Stimulated activated CD8-positive, alpha-beta memory T cell treated with anti-CD3 and anti-CD28 coated beads, Interleukin-4, amount 100 ng/mL, for 24 hours (primary cell): ENCODE measurements at places on chromosomes 11 and 22.

DNA sequence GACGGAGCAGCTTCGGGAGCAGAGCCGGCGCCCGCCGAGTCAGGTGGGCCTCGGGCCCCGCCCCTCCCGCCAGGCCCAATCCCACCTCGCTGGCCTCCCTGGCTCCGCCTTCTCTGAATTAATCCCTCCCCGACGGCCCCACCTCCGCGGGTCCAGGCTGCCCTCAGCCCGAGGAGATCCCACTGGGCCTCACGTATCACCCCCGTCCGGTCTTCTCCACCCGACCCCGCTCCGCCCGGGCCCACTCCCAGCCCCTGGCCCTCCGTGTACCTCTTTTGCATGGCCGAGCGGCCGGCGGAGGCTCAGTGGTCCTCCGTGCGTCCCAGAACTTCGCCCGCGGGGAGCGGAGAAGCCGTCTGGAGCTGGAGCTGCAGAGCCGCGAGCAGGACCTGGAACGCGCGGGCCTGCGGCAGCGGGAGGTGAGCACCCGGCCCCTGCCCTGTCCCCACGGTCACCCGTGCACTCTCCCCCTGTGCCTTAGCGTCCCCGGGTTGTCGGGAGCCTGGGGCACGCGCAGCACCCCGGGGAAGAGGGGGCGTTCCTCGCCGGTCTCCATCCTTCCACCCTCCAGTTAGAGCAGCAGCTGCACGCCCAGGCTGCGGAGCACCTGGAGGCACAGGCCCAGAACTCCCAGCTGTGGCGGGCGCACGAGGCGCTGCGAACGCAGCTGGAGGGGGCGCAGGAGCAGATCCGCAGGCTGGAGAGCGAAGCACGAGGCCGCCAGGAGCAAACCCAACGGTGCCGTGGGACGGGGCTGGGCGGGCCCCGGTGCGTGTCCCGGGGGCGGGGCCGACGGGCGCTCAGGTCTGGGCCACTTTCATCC lies 2.2 kb upstream of the CD151 start:
- DNase-seq, result peak; percentile 64

DNA sequence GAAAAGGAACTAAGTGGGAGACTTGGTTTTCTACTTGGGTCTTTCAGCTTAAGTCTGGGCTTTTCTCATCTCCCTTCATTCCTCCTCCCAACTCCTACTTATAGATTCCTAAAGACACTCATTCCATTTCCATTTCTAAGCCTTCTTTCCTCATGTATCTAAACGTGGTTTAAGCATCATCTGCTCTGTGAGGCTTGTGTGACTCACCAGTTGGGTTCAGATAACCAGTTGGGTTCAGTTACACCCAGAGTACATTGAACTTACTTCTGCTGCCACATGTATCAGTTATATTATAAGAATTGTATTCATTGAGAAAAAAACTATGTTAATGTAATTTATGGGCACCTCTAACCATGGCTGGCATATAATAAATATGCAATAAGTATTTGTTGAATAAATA lies 831.2 kb upstream of the CCDC90B start:
- no peak for DNase-seq

GRCh38 chr11:79439886-79440570 lies 802 bp downstream of the TENM4 start:
- DNase-seq, result no peak

DNA sequence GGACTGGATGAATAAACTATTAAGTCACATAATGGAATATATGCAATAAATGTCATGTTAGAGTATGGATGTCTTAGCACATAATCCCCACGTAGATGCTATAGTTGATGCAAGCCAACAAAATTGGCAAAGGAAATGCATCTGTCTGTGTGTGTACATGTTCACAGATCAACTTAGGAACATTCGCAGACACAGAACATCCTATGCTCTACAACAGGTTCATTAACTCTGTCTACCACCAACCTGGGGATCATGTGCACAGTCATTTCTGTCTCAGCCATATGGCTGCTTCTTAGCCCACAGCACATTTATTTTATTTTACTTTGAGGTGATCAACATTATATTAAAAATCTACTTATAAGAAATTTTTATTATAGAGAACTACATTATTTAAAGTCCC lies 4.9 kb downstream of the MSANTD4 start:
- no peak for DNase-seq

DNA sequence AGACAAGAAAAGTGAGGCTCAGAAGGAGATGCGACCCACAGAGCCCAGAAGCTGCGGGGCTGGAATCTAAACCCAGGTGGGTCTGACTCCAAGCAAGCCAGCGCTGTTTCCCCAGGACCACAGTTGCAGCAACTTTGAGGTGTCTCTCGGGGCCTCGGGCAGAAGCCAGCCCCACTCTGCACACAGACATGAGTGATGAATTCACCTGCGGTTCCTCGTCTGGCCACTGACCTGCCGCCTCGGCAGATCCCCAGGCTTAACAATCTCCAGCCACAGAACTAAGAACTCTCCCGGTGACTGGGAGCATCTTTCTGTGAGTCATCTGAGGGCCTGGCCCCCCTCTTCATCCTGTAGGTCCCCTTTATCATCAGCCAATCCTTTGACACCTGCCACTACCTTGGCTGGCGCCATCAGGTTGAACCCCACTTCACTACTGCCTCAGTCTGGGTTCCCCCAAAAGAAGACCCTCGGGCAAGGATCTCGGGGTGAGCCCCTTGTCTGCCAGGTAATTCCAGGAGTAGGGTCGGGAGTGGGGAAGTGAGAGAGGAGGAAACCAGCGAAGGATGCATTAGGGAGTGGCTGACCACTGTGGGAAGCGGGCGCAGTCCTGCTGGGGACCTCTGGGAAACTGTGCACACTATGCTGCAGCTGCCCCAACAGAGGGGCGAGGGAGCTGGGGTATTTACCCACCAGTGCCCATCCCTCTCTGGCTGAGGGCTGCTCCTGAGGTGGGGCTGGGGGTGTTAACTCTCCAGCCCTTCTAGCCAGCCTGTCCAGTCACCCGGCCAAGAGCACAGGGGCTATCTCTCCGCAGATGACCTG lies 33.0 kb upstream of the MN1 start:
- no peak for DNase-seq

DNA sequence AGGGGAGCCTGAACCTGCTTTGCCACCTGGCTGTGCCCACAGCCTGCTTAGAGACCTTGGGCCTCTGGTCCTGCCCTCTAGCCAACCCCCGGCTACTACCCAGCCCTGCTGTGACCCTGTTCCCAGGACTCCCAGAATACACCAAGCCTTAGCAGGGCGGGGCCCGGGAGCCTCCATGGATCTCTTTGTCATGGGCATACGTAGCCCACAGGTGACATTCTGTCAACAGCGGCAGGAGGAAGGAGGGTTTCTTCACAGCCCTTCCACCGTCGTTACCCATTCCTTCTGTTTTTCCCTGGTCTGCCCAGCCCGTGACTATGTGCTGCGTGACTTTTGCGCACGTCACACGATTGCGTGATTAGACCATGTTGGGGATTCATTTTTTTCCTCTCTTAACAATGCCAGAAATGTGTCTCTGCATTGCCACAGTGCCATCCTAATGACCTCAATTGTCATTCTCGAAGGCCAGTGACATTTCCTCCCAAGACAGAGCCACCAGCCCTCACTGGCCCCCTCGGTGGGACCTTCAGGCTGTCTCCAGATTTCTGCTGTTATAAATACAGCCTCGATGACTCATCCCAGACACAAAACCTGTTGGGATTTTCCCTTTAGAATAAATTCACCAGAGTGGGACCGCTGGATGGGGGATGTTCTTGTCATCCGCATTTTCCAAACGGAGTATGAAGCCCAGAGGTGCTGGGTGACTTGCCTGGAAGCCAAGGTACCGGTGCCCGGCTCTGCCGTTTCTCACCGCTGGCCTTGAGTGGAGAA lies 9.0 kb downstream of the SYT12 start:
- no peak for DNase-seq

DNA sequence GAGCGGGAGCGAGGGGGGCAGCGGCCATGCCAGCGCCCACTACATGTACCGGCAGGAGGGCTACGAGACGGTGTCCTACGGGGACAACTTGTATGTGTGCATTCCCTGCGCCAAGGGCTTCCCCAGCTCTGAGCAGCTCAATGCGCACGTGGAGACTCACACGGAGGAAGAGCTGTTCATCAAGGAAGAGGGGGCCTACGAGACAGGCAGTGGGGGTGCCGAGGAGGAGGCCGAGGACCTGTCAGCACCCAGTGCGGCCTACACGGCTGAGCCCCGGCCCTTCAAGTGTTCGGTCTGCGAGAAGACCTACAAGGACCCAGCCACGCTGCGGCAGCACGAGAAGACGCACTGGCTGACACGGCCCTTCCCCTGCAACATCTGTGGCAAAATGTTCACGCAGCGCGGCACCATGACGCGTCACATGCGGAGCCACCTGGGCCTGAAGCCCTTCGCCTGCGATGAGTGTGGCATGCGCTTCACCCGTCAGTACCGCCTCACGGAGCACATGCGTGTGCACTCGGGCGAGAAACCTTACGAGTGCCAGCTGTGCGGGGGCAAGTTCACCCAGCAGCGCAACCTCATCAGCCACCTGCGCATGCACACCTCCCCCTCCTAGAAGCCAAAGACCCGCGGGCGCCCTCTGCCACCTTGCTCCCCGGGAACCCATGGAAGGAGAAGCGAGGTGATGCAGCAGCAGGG lies 20.9 kb upstream of the TMEM191C start:
- DNase-seq, result no peak

DNA sequence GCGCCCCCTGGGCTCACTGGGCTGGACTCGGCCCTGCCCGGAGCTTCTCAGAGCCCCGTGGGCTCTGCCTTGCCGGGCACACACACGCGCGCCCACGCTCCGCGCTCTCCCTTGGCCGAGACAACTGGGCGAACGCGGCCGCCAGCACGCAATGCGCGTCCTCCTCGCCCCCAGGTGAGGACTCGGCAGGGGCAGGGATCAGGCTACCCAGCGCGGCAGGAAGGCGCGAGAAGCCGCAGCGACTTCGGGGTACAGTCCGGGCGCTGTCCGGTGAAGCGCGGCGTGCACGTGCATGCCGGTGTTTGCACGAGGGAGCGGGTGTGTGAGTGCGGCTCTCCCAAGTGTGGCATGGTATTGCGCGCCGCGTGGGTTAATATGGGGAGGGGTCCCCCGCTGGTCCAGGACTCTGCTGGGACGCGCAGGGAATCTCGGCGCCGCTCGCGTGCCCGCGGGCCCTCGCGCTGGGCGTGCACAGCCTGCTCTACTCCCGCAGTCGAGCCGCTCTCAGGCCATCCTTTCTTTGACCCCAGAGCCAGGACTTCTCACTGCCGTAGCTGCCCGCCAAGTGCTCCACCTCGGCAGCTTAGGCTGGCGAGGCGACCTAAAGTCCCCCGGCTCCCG lies 5.4 kb downstream of the WNT7B start:
- no peak for DNase-seq

- no peak for DNase-seq
Measured at GRCh38 chr22:47355776-47356510, 593.5 kb downstream of the TBC1D22A start.

DNA sequence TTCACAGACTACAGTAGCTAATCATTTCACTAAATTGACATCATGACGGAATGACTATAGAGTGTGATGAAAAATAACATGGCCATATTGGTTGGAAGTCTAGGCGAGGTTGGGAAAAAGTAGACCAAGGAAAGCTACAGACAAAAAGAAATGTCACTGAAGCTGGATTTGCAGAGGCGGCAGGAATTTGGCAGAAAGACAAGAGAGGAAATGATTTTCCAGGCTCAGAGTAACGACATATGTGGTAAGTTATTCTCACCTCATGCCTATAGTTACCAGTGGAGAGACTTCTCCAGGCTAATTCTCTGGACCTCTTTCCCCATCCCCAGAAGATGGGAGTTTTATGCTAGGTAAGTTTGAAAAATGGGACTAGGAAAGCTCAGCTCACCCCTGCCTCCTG lies 1005.8 kb upstream of the CCDC90B start:
- DNase-seq, result no peak

DNA sequence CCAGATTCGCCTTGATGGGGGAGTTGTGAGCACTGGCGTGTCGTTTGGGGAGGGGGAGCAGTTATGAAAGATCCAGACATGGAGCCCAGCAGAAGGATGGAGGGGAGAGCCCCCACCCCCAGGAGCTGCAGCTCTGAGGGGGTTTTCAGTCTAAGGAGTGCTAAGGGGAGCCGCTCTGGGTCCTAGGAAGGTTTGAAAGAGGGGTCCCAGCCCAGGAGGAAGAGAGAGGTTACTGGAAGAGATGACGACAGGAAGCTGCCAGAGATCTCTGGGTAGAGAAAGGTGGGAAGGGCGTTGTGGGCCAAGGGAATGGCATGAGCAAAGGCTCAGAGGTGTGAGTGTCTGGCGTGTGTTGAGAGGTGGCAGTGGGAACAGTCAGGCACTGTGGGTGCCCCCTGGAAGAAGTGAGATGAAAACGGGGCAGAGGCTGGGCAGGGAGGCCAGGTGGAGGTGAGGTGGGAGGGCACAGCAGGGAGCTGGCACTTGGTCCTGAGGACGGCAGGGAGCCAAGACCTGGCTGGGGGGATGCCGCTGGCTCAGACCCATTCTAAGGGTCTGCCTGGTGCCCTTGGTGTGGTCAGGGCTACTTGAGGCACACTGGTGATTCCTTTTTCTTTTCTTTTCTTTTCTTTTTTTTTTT lies 1.8 kb downstream of the MGAT3 start:
- DNase-seq, result no peak

GRCh38 chr11:65362966-65363365 lies 8.4 kb downstream of the TIGD3 start:
- DNase-seq, result no peak

DNA sequence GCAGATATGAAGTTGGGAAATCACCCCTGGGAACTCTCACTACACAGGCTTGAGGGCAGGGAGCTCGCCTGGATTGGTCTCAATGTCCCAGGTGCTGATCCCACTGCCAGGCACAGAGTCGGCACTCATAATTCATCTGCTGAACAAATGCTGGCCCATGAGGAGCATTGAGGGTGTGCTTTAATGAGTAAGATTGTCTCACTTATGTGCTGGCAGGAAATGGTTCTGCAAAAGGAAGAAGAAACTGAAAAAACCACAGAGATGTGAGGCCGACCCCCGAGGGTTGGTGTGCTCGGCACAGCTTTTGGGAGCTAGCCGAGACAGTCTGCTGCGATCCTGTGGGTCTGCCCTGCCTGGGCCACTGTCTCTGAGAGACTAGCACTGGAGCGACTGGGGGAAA lies 9.4 kb downstream of the PLAAT2 start:
- DNase-seq, result peak; percentile 21

GRCh38 chr22:38456841-38457699 lies 2.1 kb upstream of the KCNJ4 start:
- DNase-seq, result no peak
